IPS-NIHi11 (cell line): ENCODE measurements at places on chromosomes 16 and 17.

DNA sequence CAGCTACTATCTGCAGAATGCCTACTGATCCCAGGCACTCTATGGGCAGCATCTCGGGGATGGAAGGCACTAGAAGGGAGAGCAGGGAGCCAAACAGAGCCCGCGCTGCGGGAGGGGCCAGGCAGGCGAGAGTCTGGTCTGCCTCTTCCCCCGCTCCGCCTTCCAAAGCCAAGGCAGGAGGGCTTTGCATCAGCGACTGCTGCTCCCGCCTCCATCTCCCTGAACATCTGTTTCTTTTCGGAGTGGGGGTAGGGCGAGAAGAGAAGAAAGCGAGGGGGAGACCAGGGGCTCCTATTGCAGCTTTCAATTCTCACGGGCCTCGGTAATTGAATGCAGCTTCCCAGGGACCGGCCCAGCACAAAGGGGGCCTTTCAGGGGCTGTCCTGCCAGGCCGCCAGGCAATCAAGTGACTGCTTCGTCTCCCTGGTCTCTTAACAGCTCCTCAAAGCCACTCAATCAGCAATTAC, 31.4 kb upstream of the CDC42EP4 start:
- DNase-seq, result peak; percentile 74

- no peak for DNase-seq
These were observed 143.2 kb upstream of the ASIC2 start for GRCh38 chr17:33436321-33436720.

DNA sequence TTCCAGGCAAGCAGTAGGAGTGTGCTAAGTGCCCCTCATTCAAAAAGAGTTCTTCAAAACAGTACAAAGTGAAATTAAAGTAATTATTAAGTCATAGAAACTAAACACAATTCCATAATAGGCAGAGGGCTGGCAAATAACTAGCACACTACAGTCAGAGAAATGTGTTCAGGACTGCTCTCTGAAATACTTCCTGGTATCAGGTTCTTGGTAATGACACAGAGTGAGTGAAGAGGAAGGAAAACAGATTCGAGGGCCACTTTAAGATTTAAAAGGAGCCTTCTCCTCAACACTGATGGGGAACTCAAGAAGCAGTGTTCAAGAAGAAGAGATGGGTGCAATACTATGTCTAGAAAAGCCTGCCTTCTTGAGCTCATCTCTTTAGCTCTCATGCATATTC, 139.2 kb downstream of the TOX3 start:
- no peak for DNase-seq

DNA sequence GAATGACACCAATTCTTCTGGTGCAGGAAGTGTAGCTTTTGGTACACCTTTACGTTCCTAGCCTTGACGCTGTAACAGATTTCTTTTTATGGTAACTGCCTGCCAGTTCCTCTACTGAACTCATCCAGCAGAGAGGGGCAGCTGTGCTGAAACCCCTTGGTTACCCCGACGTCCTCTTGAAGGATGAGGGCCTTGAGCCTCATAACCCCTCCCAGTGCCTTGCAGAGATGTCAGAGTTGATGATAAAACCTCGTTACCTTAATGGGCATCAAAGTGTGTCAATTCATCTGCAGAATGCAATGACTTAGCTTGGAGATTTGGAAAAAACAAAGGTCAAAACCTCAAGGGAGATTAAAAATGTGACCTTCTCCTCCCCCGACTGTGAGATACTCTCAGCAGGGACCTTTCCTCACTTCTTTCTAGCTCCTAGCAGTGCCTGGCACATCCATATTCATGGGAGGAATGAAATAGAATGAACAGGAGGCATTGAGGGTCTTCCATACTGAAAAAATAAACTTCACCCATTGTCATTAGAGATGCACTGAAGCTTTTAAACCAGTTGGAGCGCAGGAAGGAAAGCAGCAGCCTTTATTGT, 69.2 kb downstream of the SDR42E1 start:
- DNase-seq, result no peak

- DNase-seq, result no peak
These were observed 10.4 kb downstream of the RPUSD1 start for GRCh38 chr16:777826-778225.

GRCh38 chr17:6079155-6079888, 9.1 kb downstream of the WSCD1 start:
- DNase-seq, result no peak

DNA sequence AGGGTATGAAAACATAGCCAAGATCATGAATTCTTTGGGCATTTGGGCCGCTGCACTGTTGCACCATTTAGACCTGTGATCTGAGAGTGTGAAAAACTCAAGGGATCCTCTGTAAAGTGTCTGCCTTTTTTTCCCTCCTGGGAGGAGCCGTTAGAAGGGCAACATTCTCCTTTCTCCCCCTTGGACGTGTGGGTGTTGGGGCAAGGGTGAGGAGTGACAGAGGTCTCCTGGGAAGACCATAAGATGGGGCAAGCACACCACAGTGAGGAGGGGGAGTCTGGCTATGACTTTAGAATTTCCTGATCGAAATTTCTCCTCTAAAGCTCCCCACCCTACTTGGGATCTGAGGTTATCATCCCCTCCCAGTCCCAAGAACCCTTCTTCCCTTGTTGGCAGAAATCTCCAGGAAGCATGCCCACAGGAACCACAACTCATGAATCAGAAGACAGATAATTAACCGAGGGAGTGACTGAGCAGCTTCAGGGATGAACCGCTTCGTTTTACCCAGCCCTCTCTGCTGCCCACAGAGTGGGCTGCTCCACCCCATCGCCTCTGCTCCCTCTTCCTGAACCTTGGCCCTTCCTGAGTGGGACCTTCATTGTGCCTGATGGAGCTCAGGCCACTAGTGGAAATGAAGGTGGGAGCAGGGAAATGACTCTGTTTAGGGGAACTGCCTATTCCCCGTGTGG, 4.2 kb downstream of the ITGB3 start:
- DNase-seq, result no peak
